ENCODE measurements at places on chromosomes 5 and 9.

DNA sequence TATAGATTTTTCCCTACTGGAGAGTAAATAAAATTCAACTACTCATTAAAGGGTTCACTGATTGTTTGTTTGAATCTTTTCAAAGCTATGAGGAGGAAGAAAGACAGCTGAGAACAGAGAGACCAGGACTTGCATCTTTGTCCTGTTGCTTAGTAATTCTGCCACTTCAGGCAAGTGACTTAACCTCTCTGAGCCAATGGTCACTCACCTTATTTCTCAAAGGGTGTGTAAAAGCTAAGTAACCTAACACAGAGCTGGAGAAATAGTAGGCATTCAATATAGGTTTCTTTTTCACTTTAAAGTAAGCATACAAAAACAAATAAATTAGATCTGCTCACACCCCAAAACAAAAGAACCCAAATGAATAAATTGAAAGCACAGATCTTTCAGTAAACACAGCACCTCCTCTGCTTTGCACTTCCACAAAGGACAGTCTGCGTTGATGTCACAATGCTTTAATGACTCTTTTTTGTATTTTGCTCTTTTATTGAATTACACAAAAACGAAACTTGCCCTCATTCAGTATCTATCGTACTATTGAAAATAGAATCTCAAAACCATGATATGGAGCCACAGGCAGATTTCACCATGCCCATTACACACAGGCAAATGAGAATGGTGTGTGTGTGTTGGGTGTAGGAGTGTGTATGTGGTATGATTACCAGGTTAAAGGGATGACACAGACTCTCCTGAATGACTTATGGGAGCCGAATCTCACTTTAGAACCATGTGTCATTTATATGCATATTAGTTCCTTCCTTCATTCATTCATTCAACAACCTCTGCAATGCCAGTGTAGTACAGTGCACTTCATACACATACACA, 166.0 kb downstream of the EBF1 start:
- no peaks in the 10 kb centered on the region for H3K4me1 ChIP-seq
- no peak overlapping the region for H3K27ac ChIP-seq
- no peaks in the 10 kb centered on the region for H3K36me3 ChIP-seq
- no peak overlapping the region for H3K4me3 ChIP-seq

DNA sequence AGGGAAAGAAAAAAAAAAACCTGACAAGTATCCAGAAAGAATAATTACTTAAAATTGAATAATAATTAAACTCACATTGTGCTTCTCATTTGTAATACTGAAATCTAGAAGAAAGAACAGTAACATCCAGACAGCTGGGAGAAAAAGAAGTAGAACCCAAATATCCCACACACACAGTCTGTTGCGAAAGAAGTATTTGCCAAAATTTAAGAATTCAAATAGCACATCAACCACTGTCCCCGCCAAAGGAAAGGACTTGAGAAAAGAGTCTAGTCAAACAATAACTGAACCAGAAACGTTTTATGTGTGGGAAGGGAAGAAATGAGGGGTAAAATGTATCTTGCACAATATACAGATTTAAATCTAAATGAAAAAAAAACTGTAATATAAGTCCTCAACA, 202.8 kb downstream of the MLLT3 start:
- H3K27ac ChIP-seq, result no peak overlapping the region
- no peaks in the 10 kb centered on the region for H3K36me3 ChIP-seq
- no peak overlapping the region for H3K4me3 ChIP-seq
- H3K27me3 ChIP-seq, result no peaks in the 10 kb centered on the region
- DNase-seq, result no peak
- H3K4me1 ChIP-seq, result no peaks in the 10 kb centered on the region

DNA sequence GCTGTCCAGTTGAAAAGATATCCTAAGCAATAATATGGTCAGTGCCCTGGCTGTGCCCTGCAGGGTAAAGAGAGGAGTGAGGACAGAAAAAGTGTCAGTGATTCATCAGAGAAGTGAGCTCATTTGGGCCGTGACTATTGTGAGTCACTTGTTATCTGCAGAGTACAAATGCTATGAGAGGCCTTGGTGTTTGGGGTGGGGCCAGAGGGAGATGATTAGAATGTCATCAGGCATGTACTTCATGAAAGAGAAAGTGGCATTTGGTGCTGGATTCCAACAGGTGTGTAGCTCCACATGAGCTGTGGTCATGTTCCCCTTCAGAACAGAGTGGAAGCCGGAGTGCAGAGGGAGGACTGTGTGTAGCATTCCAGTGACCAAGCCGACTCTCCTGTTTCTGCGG, 174.1 kb downstream of the KDM4C start:
- H3K36me3 ChIP-seq, result no peaks in the 10 kb centered on the region
- H3K4me3 ChIP-seq, result no peak overlapping the region
- peaks cover 6% of the 10 kb centered on the region for H3K4me1 ChIP-seq
- H3K27ac ChIP-seq, result no peak overlapping the region
- H3K27me3 ChIP-seq, result no peaks in the 10 kb centered on the region

GRCh38 chr5:157708866-157709265, 22.4 kb upstream of the THG1L start:
- no peaks in the 10 kb centered on the region for H3K27me3 ChIP-seq
- DNase-seq, result peak; percentile 40
- H3K36me3 ChIP-seq, result no peaks in the 10 kb centered on the region
- H3K27ac ChIP-seq, result no peak overlapping the region
- H3K4me1 ChIP-seq, result peaks cover 1% of the 10 kb centered on the region

DNA sequence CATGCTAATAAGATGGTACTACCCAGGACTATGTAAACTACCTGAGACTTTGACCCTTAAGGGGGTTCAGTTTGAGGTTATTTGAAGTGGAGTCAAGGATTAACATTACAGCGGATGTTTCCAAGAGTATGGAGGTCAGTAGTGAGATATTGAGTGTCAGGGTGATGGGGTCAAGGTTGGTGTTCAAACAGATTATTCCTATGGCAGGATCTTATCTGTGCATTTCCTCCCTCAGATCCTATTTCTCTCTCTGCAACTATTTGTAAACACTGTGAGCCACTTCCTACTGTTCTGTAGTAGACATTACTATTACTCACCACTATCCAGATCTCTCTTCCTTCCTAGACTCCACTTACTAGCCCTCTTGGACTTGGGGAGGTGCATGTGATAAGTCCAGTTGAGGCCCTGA, 54.0 kb upstream of the STOM start:
- H3K36me3 ChIP-seq, result no peaks in the 10 kb centered on the region
- no peak overlapping the region for H3K27ac ChIP-seq
- peaks cover 38% of the 10 kb centered on the region for H3K27me3 ChIP-seq

DNA sequence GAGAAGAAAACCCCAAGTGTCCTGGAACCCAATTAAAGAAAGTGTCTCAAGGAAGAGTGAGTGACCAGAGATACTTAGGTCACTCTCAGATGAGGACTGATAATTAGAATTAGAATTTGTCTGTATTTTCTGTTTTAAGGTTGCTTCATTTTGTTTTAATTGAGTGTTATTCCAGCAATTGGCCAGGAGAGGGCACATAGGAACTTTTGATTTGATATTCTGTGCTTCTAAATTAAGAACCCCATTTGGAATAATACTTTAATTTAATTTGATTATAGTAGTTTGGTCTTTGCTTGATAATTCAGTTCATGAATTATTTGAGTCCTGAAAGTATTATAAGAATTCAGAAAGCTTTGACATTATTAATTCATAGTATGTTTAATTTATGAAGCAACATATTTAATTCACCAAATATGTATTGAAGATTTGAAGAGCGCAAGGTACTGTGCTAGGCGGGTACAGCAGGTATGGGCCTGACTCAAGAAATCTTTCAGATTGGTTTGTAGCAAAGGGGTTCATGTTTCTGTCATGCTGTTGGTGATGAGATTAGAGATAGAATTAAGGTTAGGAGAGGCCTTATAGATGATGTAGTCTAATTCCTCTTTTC, 4.9 kb downstream of the MRPL22 start:
- no peaks in the 10 kb centered on the region for H3K4me1 ChIP-seq
- H3K27me3 ChIP-seq, result no peaks in the 10 kb centered on the region
- no peak overlapping the region for H3K27ac ChIP-seq
- no peak overlapping the region for H3K4me3 ChIP-seq

All from IMR-90 (cell line).